ENCODE measurements at places on chromosomes 3 and 15.

- DNase-seq = peak; percentile 30
Observed at GRCh38 chr3:185935465-185936272, 2.1 kb downstream of the TRA2B start.

DNA sequence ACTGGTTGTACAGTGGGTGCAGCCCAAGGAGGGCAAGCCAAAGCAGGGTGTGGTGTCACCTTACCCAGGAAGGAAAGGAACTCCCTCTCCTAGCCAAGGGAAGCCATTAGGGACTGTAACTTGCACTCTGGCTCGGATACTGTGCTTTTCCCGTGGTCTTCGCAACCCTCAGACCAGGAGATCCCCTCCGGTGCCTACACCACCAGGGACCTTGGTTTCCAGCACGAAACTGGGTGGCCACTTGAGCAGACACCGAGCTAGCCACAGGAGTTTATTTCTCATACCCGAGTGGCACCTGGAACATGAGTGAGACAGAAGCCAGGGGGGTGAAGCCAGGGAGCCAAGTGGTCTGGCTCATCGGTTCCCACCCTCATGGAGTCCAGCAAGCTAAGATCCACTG, 90.7 kb downstream of the ZBBX start:
- DNase-seq = no peak

DNA sequence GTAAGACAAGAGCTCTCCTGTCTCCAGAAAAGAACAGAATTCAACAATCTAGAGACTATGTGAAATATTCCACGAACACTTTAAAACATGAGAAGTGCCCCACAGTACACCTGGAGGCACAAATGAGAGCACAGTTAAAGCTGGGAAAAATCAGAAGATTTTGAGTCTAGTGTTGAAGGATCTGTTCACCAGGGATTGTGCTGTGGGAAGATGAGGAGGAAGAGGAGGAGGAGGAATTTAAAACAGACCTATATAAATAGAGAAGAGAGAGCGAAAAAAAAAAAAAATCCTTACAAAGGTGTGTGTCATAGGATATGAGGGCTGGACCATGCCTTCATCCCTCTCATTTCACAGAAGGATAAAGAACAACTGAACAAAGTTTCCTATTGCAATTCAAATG, 361.0 kb upstream of the SEMA6D start:
- no peak for DNase-seq

GRCh38 chr15:80182611-80183261, 29.9 kb downstream of the FAH start:
- DNase-seq = peak; percentile 56
